ENCODE measurements at places on chromosomes 2 and 18.

DNA sequence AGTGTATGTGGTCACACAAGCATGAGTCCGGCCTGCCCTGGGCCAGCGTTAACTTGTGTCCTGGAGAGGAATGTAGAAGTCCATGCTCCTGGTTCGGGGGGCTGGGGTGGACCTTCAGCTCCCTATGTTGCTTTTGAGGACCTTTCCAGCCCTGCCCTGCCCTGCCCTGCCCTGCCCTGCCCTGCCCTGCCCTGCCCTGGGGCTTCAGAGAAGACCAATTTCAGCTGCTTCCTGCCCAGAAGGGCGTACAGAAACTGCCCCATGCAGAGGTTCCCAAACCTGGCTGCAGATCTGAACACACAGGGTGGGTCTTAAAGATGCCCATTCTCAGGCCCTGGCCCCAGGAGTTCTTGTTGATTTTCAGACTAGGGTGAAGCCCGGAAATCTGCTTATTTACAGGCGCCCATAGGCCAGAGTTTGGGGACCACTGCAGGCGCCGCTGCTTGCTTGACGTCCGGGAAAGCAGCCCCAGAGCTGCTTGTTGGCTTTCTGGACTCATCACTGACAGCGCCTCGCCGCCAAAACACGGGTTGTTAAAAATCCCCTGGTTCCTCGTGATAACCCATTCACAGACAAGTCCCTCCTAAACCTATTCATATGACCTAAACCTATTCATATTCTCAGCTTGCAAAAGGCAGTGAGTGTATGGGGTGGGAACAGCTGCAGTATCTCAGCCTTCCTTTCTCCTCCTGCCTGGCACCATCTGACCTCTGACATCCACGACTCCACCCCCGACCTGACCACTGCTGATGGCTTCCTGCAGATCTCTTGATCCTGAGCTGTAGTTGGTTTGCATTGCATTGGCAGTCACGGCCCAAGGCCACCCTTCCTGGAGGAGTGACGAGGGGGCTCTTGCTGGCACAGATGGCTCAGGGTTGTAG is 198.3 kb downstream of the GLI2 start:
- no peak for DNase-seq

- no peak for DNase-seq
Observed at GRCh38 chr2:112636605-112637288, 9.0 kb upstream of the SLC20A1 start.

- DNase-seq, result no peak
Observed at GRCh38 chr2:190158798-190159434, 96.4 kb upstream of the MSTN start.

- no peak for DNase-seq
Observed at GRCh38 chr2:221567231-221567760, 4.8 kb downstream of the EPHA4 start.

DNA sequence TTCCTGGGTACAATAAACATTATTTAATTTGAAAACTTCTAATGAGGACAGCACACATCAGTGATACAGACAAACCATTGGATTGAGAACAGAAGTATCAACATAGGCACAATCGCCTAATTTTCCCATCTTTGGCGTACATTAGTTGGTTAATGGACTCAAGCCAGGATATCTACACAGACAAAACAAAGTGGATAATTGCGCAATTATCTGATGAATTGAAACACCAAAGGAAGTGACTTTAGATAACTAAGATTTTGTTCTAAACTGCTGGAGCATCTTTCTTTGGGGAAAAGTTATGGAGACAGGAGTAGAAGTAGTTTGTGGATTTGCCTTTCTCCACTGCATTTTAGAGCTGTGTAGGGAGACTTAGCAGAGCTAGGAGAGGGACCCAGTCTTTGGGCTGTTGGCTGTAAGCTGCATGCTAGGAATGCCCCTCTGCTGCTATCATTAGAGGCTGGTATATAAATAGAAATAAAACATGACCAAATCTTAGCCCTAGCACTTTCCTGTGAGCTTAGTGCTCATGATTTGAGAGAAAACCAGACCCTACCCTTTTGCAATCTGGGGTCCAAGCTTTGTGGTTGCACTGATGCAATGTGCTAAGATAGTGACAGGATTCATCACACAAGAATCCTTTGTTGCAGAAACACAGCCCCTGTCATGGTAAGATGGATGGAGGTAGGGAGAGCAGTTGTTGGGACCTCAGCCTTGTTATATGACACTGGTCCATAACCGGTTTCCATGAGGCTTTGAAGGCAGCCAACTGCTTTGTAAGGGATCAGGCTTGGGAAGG is 264.5 kb upstream of the PIK3C3 start:
- no peak for DNase-seq

- no peak for DNase-seq
Observed at GRCh38 chr2:8139668-8140200, 542.1 kb upstream of the ID2 start.

DNA sequence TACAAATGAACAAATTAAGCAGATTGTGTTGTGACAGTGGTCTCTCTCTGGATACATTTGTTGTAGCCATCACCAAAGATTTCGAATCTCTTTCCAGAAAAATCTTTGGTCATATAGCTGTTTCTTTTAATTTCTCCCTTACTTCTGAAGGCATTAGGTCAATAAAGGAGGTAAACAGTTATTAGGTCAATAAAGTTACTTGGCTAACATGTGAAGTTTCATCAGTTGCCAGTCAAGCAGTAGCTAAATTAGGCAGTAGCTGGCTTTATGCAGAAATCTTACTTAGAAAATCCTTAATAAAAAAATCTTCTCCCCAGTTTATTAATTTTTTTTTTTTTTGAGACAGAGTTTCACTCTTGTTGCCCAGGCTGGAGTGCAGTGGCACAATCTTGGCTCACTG is 115.5 kb downstream of the MBD5 start:
- DNase-seq, result no peak

GRCh38 chr18:29028560-29028959 is 851.6 kb upstream of the CDH2 start:
- DNase-seq, result no peak

- no peak for DNase-seq
Observed at GRCh38 chr18:3139406-3139805, 80.4 kb downstream of the MYOM1 start.

GRCh38 chr2:232527905-232528470 is 2.0 kb downstream of the CHRND start:
- no peak for DNase-seq

DNA sequence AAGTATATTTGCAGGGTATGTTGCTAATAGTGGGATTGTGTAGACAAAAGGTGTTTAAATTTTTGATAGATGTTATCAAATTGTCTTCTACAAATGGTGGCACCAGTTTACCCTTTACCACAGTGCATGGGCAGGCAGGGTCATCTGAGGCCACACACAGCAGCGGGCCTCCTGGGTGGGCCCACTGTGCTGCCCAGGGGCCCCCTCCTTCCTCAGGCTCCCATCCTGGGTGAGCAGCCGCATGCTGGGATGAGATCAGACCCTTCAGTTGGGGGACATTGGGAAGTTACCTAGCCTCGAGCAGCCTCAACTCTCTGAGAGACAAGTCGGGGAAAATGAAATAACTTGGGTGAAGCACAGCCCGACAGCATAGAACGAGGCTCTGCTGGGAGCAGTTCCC is 9.7 kb downstream of the MYO7B start:
- DNase-seq, result no peak

- no peak for DNase-seq
Observed at GRCh38 chr2:82234283-82234874, 1929.8 kb upstream of the LRRTM1 start.

DNA sequence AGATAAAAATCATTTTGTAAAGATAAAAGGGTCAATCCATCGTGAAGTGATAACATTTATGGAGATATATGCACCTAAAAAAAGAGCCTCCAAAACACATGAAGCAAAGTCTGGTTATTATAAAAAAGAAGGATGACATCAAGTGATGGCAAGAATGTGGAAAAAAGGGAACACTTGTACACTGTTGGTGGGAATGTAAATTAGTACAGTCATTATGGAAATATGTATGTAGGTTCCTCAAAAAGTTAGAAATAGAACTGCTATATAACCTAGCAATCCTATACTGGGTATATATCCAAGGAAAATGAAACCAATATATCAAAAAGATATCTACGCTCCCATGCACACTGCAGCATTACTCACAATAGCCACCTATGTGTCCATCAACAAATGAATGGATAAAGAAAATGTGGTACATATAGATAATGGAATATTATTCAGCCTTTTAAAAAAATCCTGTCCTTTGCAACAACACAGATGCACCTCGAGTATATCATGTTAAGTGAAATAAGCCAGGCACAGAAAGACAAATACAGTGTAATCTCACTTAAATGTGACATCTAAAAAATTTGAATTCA is 28.9 kb downstream of the ABCB11 start:
- no peak for DNase-seq

DNA sequence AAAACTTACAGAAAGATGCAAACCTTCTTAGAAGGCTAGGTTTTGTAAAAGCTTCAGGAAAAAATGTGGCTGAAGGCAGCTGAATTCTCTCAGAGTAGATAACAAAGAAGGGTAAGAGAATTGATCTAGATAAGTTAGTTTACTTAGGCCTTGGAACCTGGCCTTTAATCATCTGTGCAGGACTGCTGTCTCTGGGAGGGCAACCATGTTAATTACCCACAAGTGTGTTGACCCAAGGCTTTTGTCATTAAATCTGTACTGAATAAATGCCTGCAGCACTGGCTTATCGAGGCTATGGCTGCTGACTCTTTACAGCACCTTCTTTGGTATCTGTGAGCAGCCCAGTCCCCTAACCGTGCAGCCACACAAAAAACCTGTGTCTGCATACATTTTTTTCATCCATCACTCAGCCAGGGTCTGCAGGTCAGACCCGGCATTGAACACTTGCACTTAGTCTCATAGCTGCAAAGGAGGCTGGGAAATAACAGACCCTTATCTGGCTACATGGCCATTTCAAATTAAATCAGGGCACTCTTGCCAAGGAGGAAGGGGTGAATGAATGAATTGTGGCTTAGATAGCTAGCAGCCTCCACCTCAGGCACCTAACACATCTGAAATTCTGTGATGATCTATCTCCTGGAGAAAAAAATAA is 120.2 kb upstream of the MSH2 start:
- no peak for DNase-seq

- no peak for DNase-seq
Observed at GRCh38 chr2:64656379-64656778, 2.7 kb upstream of the SERTAD2 start.

- DNase-seq, result no peak
Observed at GRCh38 chr2:205119136-205119535, 563.2 kb upstream of the NRP2 start.

GRCh38 chr2:219595256-219595655 is 2.4 kb upstream of the STK11IP start:
- no peak for DNase-seq

GRCh38 chr2:219521066-219521880 is 7.0 kb downstream of the ASIC4 start:
- no peak for DNase-seq

All from activated T-helper 1 cell treated with anti-CD3 and anti-CD28 coated beads, Interleukin-2, amount 50 U/mL, for 16 hours (primary cell).